Lung microvascular endothelial cell (primary cell): ENCODE measurements at places on chromosomes 6 and 20.

DNA sequence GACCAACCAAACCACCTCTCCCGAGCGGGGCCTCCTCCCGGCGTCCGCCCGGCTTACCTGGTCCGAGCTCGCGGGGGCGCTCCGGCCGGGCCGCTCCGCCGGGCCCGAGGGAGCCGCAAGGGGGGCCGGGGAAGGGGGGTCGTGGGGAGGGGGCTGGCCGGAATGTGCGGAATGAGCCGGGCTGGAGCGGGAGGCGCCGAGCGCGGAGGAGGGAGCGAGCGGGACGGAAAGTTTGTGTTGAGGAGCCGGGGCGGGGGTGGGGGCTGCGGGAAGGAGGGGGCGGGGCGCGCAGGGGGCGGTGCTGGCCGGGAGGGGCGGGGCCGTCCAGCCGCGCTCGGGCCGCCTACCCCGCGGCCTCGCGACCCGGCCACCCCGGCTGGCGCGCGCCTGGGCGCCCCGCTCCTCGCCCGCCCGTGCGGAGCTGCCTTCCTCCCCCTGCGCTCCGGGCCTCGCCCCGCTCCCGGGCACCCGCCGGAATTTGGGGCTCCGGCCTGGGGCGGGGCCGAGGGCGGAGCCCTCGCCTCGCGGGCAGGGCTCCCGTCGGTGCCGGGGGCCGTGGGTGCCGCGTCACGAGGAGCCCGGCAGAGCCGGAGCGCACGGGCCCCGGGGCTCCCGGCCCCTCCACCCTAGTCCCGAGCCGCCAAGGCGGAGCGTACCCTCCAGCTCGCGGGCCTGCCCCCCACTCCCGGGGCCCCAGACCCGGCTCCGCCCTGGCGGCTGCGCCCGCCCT is at the start of gene TEAD3:
TEAD3 (minus strand) TSS at position 239 of the 730 bp plus-strand sequence.
- peak; percentile 31 for DNase-seq

DNA sequence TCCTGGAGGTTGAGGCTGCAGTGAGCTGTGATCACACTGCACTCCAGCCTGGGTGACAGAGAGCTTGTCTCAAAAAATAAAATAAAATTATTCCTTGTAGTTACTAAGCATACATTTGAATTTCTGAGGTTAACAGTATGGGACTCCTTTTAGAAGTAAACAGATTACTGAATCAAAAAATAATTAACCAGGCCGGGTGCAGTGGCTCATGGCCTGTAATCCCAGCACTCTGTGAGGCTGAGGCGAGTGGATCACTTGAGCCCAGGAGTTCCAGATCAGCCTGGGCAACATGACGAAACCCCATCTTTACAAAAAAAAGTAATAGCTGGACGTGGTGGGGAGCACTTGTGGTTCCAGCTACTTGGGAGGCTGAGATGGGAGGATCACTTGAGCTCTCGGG is 22.1 kb upstream of the EEF1A1 start:
- DNase-seq = no peak

DNA sequence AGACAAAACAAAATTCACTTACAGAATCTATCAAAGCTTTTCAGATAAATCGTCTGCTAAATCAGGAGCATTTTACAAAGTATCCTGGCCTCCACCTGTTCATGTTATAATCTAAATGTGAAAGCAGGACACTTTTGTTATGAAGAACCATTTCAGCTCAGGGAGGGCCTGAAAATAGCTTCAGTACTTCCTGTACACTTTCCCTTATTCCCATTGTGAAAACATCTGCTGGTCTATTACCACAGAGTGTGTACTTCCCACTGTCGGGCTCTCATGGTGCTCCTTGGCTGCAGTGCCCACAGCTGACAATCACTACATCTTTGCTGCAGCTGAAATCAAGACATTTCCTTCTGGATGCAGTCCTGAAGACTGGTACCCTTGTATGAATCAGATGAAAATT is 128.1 kb downstream of the OPRM1 start:
- DNase-seq = no peak

DNA sequence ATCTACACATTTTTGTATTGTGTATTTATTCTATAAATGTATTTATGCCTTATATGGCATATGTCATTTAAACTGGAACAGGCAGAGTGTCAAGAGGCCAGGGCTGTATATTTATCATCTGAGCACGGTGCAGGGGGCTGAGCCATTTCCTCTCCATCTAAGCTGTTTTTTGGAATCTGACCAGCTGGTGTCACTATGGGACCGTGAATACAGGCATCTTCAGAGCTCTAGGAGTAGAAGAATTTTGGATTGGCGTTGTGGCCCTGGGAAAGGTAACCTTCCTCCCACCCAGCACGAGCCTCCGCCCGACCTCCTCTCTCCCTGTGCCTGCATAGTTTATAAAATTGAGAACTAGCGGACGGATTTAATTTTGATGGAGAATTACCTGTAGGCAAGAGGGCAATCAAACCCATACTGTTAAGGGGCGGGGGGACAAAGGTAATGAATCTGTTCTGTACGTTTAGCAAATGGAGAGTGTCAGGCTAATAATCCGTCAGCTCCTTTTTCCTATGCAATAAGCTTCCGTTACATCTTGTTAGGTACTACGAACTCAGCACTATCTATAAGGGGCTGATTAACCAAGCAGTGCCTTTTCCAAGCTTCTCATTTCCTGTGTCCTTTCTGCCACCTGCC is 29.0 kb upstream of the EEF1E1 start:
- DNase-seq = peak; percentile 62

GRCh38 chr6:32462609-32463008 is 22.9 kb downstream of the HLA-DRA start:
- DNase-seq = no peak

DNA sequence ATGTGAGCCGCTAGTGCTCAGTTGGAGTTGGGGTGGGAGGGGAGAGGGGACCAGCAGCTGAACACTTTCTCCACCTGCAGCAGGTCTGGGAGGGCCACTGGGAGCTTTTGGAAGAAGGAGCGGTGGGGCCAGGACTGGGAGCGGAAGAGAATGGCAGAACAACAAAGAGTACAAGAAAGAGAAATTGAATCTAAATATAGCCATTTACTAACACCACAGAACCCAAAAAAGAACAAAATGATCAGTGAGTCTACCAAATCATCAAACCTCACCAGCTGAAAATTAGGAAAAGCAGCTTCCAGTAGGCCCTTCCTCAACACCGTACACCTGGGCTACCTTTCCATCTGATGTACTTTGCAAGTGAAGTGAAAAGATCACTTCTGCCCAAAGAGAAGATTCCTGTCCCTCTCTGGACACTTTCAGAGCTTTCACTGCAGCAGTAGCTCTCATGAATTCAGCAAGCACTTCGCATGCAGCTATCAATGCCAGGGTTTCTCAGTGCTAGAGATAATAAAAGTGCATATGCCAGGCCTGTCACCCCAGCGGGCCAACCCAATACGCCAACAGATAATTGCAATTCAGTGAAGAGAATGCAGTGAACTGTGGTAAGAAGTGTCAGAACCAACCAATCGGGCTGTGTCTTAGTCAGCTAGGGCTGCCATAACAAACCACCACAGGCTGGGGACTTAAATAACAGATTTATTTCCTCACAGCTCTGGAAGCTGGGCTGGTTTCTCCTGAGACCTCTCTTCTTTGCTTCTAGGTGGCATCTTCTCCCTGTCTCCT is 597 bp downstream of the LY86 start:
- DNase-seq = no peak
